Nucleus accumbens (tissue), 56 donors: ENCODE measurements at places on chromosomes 12 and 14.

- no peak for DNase-seq
These were observed 17.7 kb downstream of the DNAL1 start for GRCh38 chr14:73662487-73662943.

GRCh38 chr12:81181691-81182090, 103.8 kb downstream of the ACSS3 start:
- no peak for DNase-seq

DNA sequence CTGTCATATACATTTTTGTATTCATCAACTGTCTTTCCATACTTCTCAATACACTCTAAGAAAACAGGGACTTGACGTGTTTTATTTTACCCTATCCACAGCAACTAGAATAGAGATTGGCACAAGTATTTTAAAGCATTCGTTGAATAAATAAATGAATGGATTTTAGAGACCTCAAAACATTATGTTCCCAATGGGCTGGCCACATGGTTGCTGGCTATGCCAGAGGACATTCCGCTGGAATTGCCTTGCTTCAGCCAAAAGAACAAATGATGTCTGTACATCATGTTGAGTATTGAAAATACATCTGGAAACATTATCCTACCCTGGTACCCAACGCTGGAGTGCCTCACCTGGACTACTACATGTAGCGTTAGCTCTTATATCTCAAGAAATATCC, 132.8 kb upstream of the RAP1B start:
- DNase-seq, result no peak

GRCh38 chr12:12034344-12034743, 36.4 kb upstream of the BCL2L14 start:
- DNase-seq, result no peak

DNA sequence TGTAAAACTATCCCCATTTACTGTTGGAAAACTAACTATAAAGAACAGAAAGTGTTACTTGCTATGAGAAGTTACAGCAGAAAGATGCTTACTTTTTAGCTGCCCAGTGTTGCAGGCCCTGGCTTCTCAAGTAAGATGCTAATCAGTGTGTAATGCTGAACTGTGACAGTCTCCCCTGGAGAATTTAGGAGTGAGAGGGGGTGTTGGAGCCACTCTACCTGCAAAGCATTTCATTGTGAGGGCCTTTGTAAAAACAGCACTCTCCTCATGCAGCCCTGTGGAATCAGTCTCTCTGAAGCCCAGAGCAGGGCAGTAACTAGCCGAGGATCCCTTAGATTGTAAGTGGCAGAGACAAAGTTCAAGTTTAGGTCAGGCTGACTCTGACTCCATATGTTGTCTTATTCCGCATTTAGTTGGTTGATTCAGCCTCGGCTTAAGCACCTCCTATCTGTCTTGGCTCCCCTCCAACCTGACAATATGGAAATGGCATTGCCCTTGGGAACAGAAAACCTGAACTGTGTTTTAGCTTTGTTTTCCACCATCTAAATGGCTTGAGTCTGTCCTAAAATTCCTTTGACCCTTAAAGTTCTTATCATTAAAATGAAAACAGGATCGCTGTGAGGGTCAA, 141.3 kb downstream of the PRKCH start:
- DNase-seq, result no peak
